Mucosa of gallbladder (tissue), 1 donor: ENCODE measurements at places on chromosomes 1 and 21. TPM values are rescaled to one million over a fixed set of nuclear protein-coding genes. Genes with fewer than 3 reads are reported as not detected.
A peak's percentile ranks its signal among the peaks of the same experiment; 100 is the strongest.

DNA sequence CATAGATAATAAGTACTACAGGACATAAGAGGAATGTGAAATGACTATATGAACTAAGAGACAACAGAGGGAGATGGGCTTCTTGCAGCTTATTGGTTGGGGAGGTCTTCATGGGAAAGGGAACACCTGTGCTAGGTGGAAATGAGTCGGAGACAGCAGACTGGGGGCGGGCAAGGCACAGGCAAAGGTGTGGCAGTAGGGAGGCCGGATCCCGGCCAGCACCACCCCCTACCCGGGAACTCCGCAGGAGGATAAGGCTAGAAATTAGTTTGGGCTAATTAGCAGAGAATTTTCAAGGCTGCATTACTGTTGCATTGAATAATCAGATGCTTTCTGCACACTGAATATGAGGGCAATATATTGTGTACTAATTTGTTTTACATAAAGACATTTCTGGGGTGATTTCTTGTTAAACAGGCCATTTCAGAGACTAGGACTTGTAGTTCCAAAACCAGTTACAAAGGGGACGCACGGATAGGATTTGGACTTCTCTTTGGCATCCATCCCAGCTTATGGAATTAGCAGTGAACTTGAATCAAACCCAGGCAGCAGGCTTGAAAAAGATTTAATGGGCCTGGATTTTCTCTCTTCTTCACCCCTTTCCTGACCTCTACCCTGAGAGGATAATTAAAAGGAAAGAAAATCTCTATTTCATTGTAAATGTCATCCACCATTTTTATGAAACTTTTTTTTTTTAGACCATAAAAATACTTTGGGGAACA, 2.2 kb upstream of the HUNK start:
- DNase-seq = no peak

TNFRSF4 gene
- 2.6 TPM for total RNA-seq

GRCh38 chr1:6984986-6985385, 199.7 kb downstream of the CAMTA1 start:
- no peak for DNase-seq

GRCh38 chr1:109763646-109764415, at the start of gene EPS8L3:
TSS of gene EPS8L3 (minus strand) at chr1:109763923. CDS start at chr1:109761749, 2,174 bp downstream.
- peak; percentile 86 for DNase-seq

GRCh38 chr1:17028662-17029188, 17.0 kb upstream of the ATP13A2 start:
- DNase-seq = no peak

GRCh38 chr1:174114788-174115448, 44.4 kb upstream of the RABGAP1L start:
- peak; percentile 50 for DNase-seq

- DNase-seq = no peak
These were observed 150.9 kb downstream of the PHTF1 start for GRCh38 chr1:113608399-113608798.
